Fibroblast of lung (primary cell): ENCODE measurements at places on chromosomes 5 and 9. TPM values are rescaled to one million over a fixed set of nuclear protein-coding genes. Genes with fewer than 3 reads are reported as not detected.

The IGFBPL1 gene
- not detected in 2 replicates for total RNA-seq

The PCDHGB2 gene
- 3.1 and 4.6 TPM in 2 replicates for total RNA-seq

The GABRA1 gene
- not detected in 2 replicates for total RNA-seq

DNA sequence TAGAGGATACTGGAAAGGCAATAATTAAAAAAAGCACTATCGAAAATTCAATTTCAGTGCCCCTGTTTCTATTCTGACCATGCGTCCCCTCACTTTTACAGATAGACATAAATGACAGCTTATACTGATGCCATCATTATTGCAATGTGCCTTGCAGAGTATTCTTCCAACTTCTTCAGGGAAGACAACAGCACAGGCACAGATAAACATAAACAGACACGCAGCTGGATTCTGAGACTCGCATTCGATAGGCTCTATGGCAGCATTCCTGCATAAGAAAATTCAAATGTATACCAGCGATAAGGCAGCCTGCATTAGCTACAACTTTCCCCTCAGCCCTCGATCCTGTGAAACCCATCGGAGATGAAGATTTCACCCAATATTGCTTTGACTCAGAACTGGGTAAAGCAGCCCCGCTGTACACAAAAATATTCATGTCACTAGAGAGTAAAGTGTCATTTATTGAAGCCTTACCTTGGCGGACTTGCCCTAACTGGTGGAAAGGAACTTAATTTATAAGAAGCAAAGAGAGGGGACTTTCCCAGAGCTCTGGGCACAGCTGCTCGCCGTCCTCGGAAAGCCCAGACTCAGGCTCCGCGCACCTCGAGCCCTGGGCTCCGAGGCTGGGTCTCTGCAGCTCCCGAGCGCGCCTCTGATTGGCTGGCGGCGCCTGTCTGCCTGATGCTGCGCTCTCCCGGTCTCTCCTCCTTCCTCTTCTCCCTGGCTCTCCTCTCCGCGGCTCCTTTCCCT lies at the start of gene CDH18:
Gene CDH18 (minus strand): TSS at position 589 of the 750 bp plus-strand sequence. CDS start 149,214 bp downstream, outside the sequence.
- peak; percentile 56 for DNase-seq

DNA sequence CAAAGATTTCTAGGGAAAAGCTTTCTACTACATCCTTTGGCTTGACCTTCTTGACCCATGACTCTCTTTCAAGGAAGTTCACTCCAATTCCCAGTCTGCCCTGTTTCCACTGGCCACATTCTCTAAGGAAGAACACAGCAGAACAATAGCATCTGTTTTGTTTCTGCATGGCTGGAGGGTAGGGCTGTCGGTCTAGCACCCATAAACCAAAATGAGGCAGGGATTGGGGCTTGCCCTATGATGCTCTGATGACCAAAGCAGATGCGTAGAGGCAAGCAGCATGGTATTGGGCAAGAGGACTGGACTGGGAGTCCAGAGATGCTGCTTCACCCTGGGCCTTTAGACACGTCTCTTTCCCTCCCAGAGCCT lies 24.1 kb downstream of the GOLGA2 start:
- peak; percentile 37 for DNase-seq

The PFN3 gene
- not detected in 2 replicates for total RNA-seq

DNA sequence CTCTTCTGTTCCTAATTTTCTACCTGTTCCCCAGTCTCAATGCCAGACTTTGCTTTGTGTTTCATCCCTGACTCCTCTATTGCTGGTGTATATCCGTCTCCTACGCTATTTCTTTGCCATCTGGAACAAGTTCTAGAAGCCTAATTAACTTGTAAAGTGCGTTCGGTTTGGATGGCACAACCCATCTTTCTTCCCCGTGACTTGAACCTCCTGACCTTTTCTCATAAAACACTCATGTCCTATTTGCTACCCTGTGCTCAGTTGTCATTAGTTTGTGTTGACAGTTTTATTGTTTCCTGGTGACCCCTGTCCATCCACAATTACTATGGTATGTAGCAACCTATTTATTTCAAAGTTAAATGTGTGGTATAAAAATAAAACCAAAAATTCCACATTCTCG lies 323.5 kb downstream of the TLE4 start:
- no peak for DNase-seq

DNA sequence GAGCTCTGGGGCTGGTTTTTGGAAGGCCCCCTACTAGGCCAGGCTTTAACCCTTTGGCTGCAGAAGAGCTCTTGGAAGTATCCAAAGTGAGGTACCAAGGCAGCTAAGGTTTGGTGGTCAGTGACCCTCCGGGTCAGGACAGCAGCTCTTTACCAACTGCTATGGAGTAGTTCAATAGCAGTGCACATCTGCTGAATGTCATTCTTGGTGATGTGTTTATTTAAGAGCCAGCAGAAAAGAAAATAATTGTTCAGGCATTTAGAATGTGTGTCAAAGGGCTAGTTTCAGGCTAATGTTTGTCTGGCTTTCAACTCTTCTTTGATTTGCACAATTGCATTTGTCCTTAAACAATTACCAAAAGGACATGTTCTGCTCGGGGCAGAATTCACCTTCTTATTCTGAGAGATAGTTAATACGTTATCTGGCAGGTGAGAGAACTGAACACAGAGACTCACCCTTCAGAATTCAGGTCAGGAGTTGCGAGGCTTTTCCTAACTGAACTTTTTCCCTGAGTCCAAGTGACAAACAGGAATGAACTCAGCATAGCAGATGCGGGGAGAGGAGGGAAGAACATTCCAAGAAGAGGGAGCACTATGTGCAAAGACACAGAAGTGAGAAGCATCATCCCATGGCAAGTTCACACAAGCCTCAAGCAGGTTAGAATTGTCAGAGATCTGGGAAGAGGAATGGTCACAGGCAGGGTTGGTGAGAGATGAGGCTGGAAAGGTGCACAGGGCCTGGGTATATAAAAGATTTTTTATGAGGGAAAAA lies 556.7 kb upstream of the TLE4 start:
- DNase-seq, result no peak

DNA sequence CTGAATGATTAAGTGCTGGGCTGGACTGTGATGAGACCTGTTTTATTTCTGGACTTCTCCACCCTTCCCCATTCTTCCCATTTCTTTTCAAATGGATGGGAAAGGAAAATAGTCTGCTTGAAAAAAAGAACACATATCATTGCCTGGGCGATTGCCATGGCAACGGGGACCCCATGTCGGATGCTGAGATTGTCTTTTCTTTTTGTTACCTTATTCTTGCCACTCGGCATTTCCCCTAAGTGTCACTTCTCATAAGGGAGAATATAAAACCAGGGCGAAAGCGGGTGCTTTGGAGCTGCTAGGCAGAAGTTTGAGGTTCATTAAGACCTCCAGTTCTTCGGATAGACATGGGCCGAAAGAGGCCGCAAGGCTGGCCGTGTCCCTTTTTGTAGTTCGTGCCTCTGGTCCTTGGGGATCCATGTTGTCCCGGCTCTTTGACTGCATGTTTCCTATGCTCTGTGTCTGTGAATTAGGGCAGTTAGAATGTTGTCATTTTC lies 763 bp downstream of the FGD3 start:
- no peak for DNase-seq

The TRPM3 gene
- total RNA-seq, result 0.50 and 0.51 TPM in 2 replicates

The SIT1 gene
- 0.17 TPM in 1 of 2 replicates, not detected in the other for total RNA-seq

DNA sequence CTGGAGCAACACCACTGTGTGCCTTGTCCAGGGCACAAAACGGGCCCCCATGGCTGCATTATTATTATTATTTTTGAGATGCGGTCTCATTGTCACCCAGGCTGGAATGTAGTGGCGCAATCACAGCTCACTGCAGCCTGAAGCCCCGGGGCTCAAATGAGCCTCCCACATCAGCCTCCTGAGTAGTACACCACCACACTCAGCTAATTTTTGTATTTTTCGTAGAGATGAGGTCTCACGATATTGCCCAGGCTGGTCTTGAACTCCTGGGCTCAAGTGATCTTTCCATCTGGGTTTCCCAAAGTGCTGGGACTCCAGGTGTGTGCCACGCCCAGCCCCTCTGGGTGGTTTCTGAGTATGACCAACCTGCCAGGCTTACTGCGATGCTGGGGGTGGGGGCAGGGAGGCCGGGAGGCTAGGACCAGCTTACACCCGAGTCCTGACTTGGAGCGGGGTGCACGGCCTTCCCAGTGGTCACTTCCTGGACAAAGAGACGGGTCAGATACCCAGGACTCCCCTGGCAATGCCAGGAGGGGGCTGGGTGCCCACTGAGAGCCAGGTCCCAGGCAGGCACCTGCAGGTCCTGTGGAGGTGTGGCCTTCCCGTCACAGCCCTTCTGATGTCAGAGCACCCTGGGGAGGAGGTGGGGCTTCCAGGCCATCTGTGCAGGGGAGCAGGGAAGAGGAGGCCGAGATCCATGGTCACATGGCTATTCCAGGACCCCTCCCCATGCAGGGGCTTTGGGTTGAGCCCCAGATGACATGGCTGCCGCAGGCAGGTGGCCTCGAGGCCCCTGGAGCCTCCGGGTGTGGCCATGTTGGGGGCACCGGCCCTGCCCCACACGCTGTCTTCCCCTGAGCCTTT lies 8.3 kb upstream of the NRARP start:
- DNase-seq, result no peak

- no peak for DNase-seq
These were observed 33.0 kb upstream of the LCP2 start for GRCh38 chr5:170330568-170331054.

The LCN15 gene
- total RNA-seq, result not detected in 2 replicates

- DNase-seq, result no peak
These were observed 60.9 kb upstream of the ABL1 start for GRCh38 chr9:130774183-130774582.

The ERGIC1 gene
- 70.9 and 113 TPM in 2 replicates for total RNA-seq

- DNase-seq, result no peak
These were observed 9.6 kb downstream of the PALM2AKAP2 start for GRCh38 chr9:109789556-109789955.

- DNase-seq, result peak; percentile 85
These were observed at the start of gene CDK9 for GRCh38 chr9:127785933-127786772. TSS of gene CDK9 (plus strand) at chr9:127786034. CDS start at chr9:127786149, 115 bp downstream.

The LRRC19 gene
- total RNA-seq, result not detected in 2 replicates

The RNF183 gene
- total RNA-seq, result not detected in 2 replicates

DNA sequence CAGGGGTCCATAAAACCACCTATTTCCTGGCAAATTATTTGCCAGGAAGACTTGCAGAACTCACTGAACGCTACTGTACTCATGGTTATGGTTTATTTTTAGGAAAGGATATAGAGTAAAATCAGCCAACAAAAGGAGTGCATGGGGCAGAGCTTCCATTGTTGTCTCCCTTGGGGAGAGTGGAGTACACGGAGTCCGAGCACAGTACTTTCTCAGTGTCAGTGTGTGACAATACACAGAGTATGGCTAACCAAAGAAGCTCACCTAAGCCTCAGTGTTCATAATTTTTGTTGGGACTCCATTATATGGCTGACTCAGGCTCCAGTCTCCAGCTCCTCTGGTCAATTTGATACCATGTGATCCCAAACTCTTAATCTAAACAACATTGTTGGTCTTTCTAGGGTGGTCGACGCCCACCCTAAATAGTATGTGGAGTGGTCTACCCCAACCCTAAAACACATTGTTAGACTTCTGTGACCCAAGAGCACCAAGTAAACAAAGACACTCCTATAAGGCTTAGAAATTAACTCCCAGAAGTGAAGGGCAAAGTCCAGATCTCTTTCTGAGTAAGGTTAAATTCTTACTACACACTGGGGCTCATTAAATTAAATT lies 74.9 kb downstream of the SLC44A1 start:
- no peak for DNase-seq

DNA sequence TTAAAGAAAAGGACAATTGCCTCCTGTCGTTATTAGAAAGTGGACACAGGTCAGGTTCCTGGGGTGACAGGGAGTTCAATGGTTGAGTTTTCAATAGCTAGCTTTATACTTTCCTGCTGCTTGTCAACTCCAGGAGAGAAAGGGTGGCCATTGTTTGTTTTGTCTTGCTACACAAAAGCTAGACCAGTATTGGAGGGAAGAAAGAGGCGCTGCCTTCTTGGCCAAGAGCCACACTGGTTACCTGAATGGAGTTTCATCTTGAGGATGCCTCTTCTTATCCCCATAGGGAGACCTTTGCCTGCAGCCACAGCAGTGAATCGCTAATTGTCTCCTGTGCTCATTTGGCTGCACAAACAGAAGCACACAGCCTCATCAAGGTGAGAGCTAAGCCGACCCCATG lies 279.4 kb upstream of the GRIA1 start:
- no peak for DNase-seq

DNA sequence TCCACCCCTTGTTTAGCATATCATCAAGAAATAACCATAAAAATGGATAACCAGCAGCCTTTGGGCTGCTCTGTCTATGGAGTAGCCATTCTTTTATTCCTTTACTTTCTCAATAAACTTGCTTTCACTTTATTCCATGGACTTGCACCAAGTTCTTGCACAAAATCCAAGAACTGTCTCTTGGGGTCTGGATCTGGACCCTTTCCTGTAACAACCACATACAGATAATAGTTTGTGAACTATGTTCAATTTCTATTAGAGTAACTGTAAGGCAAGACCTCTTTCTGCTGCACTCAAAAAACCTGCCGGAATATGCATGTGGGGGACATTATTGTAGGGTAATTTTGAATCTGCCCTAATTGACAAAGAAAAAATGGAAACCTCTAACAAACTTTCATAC lies 66.9 kb upstream of the TMEM215 start:
- DNase-seq, result no peak

GRCh38 chr5:17065458-17065857 lies 129.4 kb upstream of the MYO10 start:
- DNase-seq, result no peak

The FCHSD1 gene
- 15.4 and 25.6 TPM in 2 replicates for total RNA-seq

DNA sequence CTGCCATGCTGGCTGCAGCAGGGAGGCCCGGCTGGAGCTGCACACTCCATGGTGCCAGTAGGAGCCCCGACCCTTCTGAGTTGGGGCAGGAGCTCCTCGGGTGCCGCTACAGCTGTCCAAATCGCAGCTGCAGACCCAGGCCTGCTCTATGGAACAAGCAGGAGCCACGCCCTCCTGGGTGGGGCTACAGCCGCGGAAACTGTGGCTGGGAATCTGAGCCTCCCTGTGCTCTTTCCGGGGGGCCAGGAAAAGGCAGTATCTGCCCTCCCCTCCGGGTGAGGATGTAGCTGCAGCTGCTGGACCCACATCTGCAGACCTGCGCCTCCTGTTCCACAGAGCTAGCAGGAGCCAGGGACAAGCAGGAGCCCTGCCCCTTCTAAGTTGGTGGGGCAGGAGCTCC lies 278.9 kb upstream of the ACTBL2 start:
- DNase-seq, result no peak

- DNase-seq, result no peak
These were observed 178.1 kb downstream of the SGCD start for GRCh38 chr5:156505101-156505500.

DNA sequence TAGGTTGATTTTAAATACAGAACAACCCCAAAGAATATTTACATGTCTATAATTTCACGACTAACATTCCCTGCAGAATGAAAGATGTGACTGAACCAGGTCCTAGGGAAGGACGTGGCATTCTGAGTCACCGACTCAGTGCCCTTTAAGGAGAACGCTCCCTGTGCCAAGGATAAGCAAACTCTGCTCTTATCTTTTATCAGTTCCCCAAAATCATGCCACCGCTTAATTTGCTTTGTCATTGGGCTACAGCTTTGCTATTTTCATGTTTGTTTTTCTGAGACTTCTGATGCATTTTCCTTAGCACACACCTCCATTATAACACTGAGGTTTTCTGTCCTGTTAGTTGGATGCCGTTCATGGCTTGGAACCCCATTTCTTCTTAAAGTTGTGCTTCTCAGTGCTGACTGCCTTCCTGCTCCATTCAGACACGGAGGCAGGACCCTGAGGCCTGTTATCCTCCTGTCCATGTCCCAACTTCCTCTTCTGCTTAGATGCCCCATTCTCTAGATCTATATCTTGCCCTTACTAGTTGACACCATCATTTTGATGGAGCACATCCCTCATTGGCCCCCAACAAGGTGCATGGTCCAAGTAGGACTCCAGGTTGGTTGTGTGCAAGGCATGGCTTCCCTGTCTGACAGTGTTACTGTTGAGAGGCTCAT lies 11.2 kb upstream of the SEMA4D start:
- DNase-seq, result no peak

- no peak for DNase-seq
These were observed 3.1 kb downstream of the FBXW5 start for GRCh38 chr9:136941231-136942111.

The FOXD4L3 gene
- under 0.01 TPM in 1 of 2 replicates, not detected in the other for total RNA-seq
